CD4-positive, alpha-beta T cell treated with Interleukin-6 for 4 hours (primary cell): ENCODE measurements at places on chromosomes 3 and 15.
A peak's percentile ranks its signal among the peaks of the same experiment; 100 is the strongest.

DNA sequence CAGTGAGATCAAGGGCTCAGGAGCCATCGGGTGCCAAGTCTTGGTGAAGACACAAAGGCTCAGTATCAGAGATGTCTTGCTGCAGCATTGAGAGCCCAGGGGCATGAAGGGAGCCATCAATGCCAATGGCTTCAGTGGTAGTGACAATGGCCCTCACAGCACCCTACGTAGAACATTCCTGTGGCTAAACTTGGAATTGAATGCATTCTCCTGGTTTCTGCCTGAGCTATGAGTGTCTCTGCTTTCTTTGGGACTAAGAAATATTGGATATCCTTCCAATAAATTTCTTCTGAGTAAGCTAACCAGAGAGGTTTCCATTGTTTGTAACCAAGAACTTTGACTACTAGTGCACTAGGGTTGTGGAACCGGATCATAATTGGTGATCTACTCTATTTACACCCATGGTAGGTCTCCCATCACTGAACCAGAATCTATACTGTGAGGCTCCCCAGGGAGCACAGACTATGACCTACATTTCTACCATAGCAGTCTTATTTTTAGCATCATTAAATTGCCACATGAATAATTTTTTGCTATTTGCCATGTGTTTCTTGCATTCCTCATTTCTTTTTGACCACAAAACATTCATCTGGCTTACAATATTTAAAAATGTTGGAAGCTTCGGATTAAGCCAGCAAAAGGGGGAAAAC lies 31.6 kb upstream of the PDZRN3 start:
- no peak for DNase-seq

DNA sequence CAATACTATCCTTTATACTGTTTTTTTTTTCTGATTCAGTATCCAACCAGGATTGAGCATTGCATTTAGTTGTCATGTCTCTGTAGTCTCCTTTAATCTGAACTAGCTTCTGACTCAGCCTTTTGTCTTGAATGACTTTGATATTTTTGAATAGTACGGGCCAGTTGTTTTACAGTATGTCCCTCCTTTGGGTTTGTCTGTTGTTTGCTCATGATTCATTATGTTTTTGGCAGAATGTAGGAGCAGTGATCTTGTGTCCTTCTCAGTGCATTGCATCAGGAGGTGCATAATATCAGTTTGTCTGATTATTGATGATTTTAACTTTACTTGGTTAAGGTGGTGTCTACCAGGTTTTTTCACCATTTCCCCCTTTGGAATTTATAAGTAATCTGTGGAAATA lies 20.5 kb downstream of the EXOG start:
- DNase-seq = no peak

GRCh38 chr15:34292621-34293020 lies 45.0 kb downstream of the SLC12A6 start:
- DNase-seq = no peak

DNA sequence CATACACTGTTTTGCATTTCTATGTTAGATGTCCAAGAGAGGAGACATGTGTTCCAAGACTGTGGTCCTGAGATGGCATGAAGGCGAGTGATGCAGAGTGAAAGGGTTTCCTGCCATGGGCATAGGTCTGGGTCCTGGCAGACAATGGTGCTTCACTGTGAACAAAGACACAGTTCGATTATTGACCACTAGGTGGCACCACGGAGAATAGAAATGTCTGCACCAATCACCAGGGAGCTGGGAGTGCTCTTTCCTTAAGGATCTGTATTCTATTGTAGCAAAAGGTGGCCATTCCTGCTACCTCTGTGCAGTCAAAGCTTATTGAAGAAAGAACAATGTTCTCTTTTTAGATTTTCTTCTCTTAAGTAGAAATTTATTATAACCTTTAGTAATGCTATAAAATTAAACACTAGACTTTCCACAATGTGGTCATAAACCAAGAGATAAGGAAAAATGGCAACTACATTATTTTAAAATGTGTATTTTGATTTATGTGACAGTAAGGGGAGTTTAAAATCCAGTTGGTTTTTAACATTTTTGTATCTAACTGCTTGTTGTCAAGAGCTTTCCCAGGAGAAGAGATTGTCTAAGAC lies 88.7 kb downstream of the GABRG3 start:
- DNase-seq = no peak

DNA sequence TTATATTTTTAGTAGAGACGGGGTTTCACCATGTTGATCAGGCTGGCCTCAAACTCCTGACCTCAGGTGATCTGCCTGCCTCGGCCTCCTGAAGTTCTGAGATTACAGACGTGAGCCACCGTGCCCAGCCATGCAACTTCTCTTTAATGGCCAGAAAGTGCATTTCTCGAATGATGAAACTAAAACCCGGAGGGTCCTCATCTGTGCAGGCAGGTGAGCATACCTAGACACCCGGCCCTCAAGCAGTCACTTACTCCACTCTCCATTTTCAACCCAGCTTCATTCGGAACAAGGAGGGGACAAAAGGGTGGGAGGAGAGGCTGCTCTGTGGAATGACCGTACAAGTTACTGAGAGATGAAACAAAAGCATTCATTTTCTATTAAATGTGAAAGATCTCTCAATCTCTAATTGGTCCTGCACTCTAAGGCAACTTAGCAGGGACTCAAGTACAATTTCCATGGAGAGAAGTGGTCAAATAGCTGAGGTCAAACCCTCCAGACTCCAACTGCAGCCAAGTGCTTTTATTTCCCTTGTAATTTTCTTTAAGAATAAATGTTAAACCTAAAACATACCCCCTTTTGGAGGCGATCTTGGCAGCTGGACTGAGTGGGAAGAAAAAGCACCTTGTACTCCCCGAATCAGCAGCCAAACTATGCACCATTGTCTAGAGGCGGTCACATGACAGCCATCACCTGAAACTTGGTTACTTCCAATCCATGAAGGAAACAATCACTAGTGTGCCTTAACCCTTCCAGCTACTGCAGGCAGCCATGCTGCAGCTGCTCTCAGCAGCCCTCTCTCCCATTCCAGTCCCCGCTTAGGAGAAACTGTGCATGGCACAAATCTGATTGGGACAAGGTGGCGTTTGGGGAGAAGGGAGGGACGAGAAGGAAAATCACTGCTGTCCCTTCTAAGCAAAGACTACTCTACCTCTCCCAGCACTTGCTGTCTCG lies 62.2 kb downstream of the VGLL4 start:
- DNase-seq = no peak

GRCh38 chr3:154243353-154243752 lies 80.9 kb downstream of the DHX36 start:
- no peak for DNase-seq

- no peak for DNase-seq
These were observed 14.6 kb downstream of the SPINK8 start for GRCh38 chr3:48318713-48319468.

DNA sequence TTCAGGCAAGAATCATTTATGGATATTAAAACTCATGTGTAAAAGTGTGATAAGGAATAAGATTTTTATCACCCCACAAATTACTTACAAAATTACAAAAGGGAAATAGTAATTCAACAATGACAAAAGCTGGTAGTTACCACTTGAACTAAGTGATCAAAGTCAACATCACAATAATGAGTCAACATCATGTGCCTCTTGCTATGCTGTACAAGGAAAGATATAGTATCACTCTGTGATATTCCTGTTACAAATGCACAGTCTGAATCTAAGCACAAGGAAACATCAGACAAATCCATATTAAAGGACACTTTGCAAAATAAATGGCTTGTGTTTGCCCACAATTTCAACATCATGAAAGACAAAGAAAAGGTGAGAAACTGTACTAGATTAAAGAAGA lies 90.5 kb upstream of the PLCL2 start:
- DNase-seq = no peak

DNA sequence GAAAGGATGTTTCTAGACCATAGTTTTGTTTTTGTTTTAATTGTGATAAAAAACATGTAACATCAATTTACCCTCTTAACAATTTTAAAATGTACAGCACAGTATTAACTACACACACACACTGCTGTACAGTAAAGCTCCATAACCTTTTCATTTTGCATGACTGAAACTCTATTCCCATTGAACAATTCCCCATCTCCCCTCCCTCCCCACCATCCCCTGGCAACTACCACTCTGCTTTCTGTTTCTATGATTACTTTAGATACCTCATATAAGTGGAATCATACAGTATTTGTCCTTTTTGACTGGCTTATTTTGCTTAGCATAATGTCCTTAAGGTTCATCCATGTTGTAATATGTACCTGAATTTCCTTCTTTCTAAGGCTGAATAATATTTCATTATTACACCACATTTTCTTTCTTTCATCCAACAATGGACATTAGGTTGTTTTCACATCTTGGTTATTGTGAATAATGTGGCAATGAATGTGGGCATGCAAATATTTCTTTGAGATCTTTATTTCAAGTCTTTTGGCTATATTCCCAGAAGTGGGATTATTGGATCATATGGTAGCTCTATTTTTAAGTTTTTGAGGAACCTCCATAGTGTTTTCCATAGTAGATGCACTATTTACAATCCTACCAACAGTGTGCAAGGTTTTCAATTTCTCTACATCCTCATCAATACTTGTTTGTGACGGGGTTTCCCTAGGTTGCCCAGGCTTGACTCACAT lies 10.7 kb downstream of the CHST14 start:
- DNase-seq = no peak

DNA sequence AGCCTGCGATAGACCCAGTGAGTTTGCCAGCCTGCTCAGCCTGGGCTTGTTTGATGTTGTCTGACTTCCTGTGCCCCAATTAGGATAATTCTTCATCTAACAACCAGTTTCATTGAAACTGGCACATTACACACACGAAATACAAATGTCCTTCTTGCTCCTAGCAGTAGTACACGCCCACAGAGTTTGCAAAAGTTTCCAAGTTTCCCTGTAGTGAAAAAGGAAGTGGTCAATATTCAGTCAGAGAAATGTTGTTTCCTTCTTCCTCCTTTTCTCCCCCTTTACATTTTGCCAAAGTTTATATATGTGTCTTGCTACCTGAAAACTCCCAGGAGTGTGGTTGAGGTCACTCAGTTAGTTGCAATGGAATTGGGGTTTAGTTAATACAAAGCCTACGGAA lies 58.4 kb upstream of the LRTM1 start:
- no peak for DNase-seq

DNA sequence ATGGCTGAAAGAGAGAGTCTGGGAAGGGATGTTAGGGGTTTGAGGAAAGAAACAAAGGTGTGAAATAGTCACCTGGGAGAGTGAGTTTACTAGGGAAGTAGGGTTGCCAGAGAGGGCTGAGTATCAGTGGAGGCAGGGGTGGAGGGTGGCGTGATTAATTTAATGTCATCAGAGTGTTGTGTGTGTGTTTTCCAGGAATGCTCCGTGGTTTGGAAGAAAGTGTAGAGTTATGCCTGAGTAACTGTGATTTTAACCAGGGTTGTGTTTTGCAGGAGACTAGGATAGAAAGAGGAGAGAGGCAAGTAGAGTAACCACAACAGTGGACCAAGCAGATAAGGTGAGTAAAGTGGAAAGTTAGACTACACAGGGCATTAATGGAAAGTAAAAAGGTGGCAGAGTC lies 27.2 kb downstream of the PLD1 start:
- no peak for DNase-seq

DNA sequence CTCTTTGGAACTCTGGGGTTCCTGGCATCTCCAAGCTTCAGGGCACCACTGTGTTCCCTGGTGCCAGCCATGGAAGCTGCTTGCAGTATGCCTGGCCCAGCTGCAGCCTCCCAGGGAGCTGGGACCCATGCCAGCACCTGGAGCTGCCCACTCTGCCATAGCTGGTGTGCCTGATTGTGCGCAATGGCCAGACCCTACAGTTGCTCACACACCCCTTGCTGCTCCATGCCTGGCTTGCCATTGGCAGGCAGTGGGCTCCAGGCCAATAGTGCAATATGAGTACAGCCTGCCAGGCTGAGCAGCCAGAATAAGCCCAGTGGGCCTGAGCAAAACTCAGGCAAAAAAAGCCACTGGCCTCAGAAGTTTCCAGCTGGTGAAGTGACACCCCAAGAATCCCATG lies 43.8 kb upstream of the LRRFIP2 start:
- no peak for DNase-seq

- DNase-seq = no peak
These were observed 29.0 kb upstream of the SLMAP start for GRCh38 chr3:57727106-57727505.

- DNase-seq = no peak
These were observed 54.8 kb upstream of the PIK3R4 start for GRCh38 chr3:130801473-130801872.

- no peak for DNase-seq
These were observed 60.4 kb upstream of the KCNAB1 start for GRCh38 chr3:156059950-156060501.

GRCh38 chr3:136366289-136366688 lies 116.1 kb downstream of the PCCB start:
- no peak for DNase-seq

- DNase-seq = no peak
These were observed 26.3 kb upstream of the PRR23E start for GRCh38 chr3:127166501-127167065.

GRCh38 chr3:194487289-194488054 lies 670 bp upstream of the ATP13A3 start:
- peak; percentile 48 for DNase-seq

- no peak for DNase-seq
These were observed 311.5 kb upstream of the DCBLD2 start for GRCh38 chr3:99212969-99213368.

- DNase-seq = no peak
These were observed 5.5 kb downstream of the FAM81A start for GRCh38 chr15:59443341-59444072.

GRCh38 chr15:57064033-57064432 lies 145.6 kb downstream of the TCF12 start:
- DNase-seq = no peak

DNA sequence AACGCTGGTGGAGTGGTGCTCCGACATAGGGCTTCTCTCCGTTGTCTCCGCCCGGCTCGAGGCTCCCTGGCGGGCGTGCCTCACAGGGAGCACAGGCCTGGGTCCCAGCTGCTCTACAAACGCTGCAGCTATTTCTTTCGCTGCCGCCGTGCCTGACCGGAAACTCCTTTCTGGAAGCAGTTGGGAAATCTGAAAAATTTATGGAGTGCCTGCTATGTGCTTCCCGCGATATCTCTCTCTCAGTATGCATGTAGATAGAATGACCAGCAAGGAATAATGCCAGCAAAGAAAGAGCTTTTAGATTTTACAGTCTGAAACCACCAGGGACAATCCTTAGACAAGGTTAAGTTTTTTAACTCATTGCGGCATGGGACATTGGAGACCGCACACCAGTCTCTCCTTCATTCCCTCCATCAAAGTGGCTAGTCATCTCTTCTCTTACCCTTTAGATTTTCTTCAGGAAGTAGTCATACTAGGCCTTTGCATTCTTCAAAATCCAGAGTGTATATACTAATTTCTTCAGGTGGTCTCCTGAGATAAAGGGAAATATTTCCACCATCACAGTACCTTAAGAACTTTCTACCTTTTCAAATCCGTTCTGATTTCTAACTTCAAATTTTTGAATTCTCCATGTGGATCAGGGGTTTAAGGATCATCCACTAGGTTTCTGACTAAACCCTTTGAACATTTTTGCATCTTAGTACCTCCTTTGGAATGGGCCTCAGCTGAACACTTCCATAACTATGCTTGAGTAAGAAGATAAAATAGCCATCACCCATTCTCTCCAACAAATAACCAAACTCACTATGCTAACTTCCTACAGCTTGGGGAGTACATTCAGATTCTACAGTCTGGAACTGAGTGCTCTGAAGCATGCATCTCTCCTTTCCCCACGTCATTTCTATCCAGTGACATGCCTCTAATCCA lies 1.1 kb upstream of the NPHP3 start:
- DNase-seq = no peak

GRCh38 chr3:117928836-117929235 lies 1105.8 kb downstream of the IGSF11 start:
- no peak for DNase-seq
